Fibroblast of skin of right biceps (primary cell): ENCODE measurements at places on chromosomes 16 and 17.
A peak's percentile ranks its signal among the peaks of the same experiment; 100 is the strongest.

GRCh38 chr16:83676086-83676485 lies 131.7 kb upstream of the HSBP1 start:
- no peak for DNase-seq

- peak; percentile 74 for DNase-seq
These were observed at the start of gene VAT1 for GRCh38 chr17:43021741-43022512. VAT1 (minus strand) TSS chr17:43022385; CDS start chr17:43022322, 63 bp downstream.

- no peak for DNase-seq
These were observed 114.7 kb downstream of the ANKRD11 start for GRCh38 chr16:89375686-89376085.

GRCh38 chr17:79829004-79829403 lies 10.2 kb downstream of the CBX4 start:
- no peak for DNase-seq

DNA sequence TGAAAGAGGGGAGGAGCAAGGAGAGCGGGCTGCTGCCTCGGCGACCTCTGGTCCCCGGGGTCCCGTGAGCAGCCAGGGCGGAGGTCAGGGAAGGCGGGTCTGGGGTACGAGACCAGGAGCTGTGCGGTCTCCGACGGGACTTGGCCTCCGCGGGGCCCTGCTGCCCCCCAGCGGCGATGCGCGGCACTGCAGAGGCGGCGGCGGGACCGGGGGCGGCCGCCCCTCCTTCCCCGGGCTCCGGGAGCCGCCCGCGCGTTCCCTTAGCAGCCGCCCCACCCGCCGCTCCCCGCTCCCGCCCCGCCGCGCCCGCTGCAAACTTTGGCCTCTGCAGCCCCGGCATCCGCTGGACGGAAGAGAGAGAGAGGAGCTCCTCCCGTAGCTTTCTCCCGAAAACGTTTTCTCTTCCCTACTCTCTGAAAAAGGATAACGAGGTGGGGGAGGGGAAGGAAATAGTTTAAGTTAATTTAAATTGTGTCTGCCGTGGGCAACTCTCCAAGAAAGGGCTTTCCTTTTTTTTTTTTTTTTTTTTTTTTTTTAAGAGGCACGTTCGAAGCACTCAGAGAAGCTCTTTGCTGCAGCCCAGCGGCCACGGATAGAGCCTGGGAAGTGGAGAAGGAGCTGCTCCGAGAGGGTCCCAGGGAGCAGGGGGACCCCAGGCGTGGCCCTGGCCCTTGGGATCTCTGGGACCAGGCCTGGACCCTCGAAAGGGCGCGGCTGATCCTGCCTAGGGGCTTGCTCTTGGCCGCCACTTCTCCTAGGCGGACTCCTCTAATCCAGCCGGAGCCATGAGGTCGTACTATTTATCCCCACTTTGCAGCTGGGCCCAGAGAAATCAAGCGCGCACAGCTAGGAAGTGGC lies 43.2 kb downstream of the C16orf82 start:
- DNase-seq = peak; percentile 69

GRCh38 chr16:70769131-70769530 lies 31.8 kb downstream of the VAC14 start:
- DNase-seq = no peak

- DNase-seq = no peak
These were observed 11.8 kb downstream of the CNGB1 start for GRCh38 chr16:57959121-57959520.

GRCh38 chr16:56125922-56126321 lies 65.4 kb upstream of the GNAO1 start:
- DNase-seq = no peak

GRCh38 chr17:6969323-6969726 lies 26.5 kb upstream of the ALOX12 start:
- DNase-seq = no peak

DNA sequence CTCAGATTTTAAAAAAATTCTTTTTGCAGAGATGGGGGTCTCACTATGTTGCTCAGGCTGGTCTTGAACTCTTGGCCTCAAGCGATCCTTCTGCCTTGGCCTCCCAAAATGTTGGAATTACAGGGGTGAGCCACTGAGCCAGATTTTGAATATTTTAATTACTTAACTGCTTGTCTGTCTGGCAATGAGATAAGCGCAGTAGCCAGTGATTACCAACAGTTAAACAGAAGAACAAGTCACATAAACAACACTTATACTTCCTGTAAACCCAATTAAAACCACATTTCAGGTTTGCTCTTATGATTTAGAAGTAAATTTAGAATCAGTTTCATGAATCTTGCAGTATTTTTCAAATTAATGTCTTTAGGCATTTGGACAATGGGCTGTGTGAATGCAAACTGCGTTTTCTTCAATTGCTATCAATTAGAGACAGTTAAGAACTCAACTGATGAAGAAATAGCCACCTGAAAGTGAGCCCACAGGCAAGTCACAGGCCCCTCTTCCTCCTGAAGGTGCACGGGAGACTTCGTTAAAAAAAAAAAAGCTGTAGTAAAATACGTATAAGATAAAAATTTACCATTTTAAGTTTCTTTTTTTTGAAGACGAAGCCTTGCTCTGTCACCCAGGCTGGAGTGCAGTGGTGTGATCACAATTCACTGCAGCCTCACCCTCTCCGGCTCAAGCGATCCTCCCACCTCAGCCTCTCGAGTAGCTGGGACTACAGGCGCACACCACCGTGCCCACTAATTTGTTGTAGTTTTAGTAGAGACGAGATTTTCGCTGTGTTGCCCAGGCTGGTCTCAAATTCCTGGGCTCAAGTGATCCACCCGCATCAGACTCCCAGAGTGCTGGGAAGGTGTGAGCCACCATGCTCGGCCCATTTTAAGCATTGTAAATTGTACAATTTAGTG lies 73.0 kb downstream of the PITPNC1 start:
- no peak for DNase-seq

- DNase-seq = no peak
These were observed 121.5 kb downstream of the PRKCB start for GRCh38 chr16:23957287-23957686.

DNA sequence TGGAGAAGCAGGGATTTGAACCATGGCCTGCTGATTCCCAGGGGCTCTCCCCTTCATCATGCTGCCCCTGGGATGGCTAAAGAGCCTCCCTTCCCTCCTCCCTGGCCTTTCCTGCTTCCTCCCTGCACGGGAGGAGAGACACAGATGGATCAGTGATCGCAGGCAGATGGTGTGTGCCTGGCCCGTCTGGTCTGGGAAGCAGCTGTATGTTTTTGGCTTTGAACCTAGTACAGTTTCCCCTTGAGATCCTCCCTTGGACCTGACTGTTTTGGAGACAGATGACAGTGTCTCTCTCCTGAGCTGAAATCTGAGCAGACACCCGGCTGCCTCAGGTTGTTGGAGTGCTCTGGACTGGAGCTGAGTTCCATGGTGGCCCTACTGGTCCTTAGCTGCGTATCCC lies 29.0 kb upstream of the ATP2C2 start:
- DNase-seq = no peak

DNA sequence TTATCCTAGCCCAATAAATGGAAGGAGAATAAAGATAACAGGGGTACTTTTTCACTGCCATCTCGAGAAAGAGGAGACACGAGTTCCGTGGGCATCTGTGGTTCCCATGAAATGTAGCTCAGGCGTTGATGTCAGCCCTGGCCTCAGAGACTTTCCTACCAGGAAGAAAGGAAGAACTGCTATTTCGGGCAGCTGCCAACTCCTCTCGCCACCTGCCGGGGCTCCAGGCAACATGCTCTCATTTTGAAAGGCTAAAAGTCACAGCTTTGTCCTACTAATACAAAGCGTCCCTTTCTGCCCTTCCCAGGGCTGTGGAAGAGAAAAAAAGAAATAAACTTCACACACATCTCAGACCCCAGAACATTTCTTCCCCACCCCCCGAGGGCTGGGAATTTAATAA lies 65.8 kb downstream of the DHRS7C start:
- DNase-seq = no peak

- DNase-seq = no peak
These were observed 115.6 kb downstream of the GNAO1 start for GRCh38 chr16:56306690-56307533.

DNA sequence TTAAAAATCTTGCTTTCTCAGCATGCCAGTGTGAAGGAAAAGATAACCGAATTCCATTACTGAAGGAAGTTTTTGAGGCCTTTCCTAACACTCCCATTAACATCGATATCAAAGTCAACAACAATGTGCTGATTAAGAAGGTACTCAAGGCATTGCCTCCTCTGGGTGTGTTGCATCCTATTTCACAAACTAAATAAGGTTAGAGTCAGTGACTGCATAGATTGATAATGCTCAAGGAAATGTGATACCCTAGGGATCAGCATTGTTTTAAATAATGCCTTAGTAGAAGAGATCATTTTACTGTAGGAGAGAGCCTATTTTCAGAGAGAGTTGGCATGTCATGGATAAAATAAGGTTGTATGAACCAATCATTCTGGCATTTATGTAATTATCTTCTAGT lies 36.8 kb downstream of the GDPD1 start:
- DNase-seq = no peak
